ENCODE measurements at places on chromosomes 3 and 15. TPM values are rescaled to one million over a fixed set of nuclear protein-coding genes. Genes with fewer than 3 reads are reported as not detected.

GRCh38 chr15:99014803-99015697 lies 7.5 kb upstream of the PGPEP1L start:
- peaks cover 33% of the 10 kb centered on the region for H3K27me3 ChIP-seq
- peaks cover 2% of the 10 kb centered on the region for H3K4me1 ChIP-seq
- no peaks in the 10 kb centered on the region for H3K36me3 ChIP-seq

- no peak overlapping the region for H3K4me3 ChIP-seq
- no peak overlapping the region for H3K27ac ChIP-seq
- DNase-seq: no peak
- no peaks in the 10 kb centered on the region for H3K27me3 ChIP-seq
- H3K36me3 ChIP-seq: no peaks in the 10 kb centered on the region
Measured at GRCh38 chr15:97124790-97125189, 794.3 kb downstream of the NR2F2 start.

DNA sequence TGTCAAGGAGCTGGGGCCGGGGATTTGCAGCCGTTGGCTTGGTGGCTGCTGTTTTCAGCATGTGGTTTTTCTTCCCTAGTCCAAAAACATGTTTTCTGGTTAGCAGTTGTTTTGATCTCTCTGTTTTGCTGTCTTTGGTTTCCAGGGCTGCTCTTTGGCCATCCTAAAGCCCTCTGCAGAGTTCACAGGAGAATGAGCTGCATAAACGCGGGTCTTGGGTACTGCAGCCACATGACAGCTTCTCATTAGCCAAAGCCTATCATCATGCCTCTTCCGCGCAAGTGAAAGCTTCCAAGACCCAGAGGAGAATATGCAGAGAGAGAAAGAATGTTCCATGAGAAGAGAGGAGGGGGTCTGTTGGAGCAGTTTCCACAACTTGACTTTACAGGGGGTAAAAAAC lies 138.5 kb downstream of the NTRK3 start:
- H3K27me3 ChIP-seq: no peaks in the 10 kb centered on the region
- no peaks in the 10 kb centered on the region for H3K36me3 ChIP-seq
- no peak for DNase-seq
- H3K4me3 ChIP-seq: no peak overlapping the region
- no peaks in the 10 kb centered on the region for H3K4me1 ChIP-seq

DNA sequence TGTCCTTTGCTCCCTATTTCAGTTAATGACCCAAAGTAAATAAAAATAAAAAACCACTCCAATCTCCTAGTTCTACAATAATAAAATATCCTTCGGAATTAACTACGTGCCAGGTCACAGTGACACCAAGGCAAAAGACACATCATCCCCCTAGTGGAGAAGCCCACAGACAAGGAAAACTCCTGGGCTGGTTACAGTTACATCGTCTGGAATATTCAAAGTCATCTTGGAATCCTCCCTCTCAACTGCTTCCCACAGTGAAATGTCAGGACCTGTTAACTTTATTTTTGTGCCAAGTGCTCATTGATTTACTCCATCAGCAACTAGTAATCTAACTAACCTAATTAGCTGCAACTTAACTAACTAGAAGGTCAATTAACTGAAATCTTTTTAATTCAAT lies 349.3 kb downstream of the MAGI1 start:
- DNase-seq: no peak
- H3K27ac ChIP-seq: no peak overlapping the region
- H3K36me3 ChIP-seq: no peaks in the 10 kb centered on the region

DNA sequence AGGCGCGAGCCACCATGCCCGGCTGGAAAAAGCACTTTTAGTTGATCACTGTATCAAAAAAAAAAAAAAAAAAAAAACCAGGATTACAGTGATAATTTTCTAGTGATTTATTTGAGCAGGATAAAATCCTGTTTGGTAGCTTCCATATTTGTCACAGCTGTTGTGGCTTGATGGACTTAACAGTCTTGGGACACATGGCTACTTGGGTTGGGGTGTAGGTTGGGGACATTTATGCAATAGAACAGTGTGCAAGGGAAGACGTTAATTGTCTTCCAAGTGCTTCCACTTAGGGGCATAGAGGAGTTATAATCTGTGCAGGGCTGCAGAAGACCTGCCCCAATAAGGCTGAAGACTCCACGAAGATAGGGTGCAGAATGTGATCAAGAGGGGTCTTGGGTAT lies 106.9 kb upstream of the TNFAIP8L3 start:
- H3K4me1 ChIP-seq: no peaks in the 10 kb centered on the region
- no peak overlapping the region for H3K4me3 ChIP-seq
- no peak overlapping the region for H3K27ac ChIP-seq

TRPM1 gene
- polyA plus RNA-seq: not detected
